ENCODE measurements at places on chromosomes 12 and 14.

DNA sequence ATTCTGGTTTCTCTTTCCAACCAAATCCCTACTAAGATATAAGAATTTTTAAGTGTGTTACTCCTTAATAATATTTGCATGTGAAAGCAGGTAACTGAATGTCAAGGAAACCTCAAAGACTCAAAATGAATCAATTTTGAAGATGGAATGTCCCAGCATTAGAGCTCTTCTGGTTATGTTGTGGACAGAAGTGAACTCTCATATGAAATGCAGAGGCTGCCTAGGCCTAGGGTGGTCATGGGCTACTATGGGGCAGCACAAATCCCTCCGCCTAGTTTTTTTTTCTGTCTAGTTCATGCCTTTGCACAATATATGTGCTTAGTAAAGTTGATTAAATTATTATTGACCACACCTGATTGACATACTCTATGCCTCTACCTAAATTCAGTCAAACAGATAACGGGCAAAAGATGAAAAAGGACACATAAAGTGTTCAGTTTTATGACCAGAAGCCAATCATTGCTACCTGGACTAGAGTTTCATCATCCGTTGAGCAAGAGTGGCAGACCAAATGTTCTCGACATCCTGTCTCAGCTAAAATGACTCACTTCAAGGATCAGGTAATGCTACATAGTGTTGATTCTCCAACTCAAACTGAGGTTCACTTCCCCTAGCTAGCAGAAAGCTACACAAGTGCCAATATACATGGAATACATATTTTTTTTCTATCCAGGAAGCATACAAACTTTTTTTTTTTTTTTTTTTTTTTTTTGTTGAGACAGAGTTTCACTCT, 1211.4 kb downstream of the VRK1 start:
- DNase-seq: no peak

DNA sequence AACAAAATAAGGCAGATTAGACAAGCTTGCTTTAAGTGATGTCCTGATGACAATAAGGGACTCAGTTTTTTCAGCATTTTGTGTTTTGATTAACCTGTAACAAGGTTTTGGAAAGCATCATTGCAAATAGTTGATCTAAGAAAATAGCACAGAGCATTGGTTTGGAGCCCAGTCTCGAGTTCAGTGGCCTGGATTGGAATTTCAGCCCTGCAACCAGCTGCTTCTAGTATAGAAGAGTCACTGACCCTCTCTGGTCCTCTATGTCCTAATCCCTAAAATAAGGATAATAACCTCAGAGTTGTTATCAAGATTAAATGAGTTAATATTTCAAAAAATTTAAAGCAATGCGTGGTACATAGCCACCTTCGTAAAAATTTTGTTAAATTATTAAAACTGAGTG, 25.5 kb downstream of the PDZRN4 start:
- DNase-seq: no peak

DNA sequence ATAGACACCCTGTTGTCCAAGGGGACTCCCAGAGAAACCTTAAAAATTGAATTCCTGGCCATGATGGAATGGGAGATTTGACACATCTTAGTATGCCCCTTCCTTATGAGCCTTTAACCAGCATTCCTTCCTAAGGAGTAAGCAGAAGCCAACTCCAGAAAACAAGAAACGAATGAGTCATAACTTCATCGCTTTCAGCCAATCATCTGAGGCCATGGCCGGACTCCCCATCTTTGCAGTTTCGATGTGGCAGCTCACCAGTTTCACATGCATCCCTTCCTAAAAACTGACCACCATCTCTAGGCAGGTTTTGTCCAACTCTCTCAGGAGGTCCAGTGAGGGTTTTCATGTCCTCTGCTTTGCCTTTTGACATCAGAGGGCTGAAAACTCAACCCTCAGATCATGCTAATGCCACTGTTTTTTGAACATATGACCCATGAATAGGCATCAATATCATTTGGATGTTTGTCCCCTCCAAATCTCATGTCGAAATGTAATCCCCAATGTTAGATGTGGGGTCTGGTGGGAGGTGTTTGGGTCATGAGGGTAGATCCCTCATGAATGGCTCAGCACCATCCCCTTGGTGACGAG, 19.9 kb downstream of the DAAM1 start:
- DNase-seq: no peak

DNA sequence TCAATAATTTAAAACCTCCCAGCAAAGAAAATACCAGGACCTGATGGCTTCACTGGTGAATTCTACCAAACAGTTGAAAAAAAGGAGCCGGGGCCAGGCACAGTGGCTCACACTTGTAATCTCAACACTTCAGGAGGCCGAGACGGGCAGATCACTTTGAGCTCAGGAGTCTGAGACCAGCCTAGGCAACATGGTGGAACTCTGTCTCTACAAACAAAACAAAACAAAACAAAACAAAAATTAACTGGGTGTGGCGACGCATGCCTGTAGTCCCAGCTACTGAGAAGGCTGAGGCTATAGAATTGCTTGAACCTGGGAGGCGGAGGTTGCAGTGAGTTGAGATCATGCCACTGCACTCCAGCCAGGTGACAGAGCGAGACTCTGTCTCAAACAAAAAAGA, 13.7 kb upstream of the TROAP start:
- no peak for DNase-seq

- DNase-seq: no peak
These were observed 226.8 kb downstream of the C12orf42 start for GRCh38 chr12:103268831-103269514.

DNA sequence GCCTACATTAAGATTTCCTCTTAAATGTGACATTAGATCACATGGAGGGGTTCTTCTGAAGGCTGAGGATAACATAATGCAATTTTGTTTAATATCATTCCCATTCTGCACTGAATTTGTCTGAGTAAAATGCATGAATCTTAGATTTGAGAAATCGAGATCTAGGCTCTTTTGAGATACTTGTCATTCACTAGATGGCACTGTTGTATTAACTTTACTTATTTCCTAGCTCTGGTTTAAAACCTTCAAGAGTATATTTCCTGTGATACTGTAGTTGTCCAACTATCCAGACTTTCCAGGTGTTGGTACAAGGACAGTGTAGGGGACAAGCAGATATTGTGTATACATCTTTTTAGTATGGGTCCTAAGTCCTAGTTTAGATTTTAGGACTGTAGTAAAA, 91.7 kb upstream of the SEL1L start:
- no peak for DNase-seq

- DNase-seq: no peak
These were observed 1.2 kb downstream of the POU6F1 start for GRCh38 chr12:51216642-51217041.

DNA sequence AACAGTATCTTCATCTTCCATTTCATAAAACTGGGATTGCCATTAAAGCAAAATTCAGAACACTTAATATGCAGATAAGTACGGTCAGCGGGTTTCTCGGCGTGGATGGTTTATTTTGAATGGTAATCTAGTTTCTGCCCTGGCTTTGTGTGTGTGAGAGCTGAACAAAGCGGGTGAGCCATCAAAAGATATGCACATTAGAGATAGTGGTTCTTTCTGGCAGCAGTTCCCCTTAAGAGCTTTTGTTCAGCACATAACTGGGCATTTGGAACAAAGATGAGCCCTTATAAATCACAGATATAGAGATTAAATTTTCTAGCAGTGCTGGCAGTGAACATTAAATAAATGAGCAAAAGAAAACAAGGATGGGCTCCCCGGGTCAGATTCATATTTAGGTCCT, 207.5 kb downstream of the CALM1 start:
- DNase-seq: no peak
